Bone marrow (tissue), 2 donors: ENCODE measurements at places on chromosomes 7 and 10.

DNA sequence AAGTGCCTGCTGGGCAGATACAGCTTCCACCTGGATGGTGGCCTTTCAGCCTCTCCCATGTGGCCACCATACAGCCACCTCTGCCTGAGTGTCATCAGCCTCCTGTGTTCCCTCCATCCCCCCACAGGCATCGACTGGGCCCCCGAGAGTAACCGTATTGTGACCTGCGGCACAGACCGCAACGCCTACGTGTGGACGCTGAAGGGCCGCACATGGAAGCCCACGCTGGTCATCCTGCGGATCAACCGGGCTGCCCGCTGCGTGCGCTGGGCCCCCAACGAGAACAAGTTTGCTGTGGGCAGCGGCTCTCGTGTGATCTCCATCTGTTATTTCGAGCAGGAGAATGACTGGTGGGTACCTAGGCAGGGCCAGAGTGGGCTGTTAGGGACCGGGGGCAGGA, 13.4 kb downstream of the ARPC1B start:
- no peak for DNase-seq

DNA sequence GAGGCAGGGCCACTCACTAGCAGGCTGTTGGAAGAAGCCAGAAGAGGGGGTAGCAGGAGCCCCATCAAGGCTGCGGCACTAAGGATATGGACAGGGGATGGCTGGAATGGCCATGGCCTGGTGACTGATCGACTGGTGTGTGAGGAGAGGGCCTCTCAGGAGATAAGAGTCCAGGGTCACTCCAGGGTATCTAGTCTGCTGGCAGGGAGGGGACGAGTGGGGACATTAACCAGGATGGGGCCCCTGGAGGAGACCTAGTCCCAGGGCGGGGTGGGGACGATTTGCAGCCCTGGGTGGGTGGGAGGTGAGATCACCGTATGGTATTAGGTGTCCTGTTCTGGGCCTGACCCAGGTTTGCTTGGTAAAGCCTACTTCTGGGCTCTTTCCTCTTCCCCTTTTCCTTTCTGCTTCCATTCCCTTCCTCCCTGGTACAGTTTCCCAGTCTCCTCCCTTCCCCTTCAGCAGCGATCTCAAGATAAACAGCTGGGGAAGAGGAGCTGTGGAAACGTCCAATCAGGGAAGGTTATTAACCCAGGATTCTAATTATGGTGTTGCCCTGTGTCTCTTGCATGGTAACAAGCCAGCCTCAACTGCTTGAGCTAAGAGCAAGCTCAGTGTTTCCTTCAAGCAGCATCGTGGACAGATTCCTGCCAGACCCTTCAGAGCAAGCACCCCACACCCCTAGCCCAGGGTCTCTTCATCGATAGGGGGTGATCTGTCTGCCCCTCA, 233.2 kb downstream of the RPS24 start:
- no peak for DNase-seq

GRCh38 chr7:127587663-127588018, 570 bp upstream of the ARF5 start:
- DNase-seq: no peak

DNA sequence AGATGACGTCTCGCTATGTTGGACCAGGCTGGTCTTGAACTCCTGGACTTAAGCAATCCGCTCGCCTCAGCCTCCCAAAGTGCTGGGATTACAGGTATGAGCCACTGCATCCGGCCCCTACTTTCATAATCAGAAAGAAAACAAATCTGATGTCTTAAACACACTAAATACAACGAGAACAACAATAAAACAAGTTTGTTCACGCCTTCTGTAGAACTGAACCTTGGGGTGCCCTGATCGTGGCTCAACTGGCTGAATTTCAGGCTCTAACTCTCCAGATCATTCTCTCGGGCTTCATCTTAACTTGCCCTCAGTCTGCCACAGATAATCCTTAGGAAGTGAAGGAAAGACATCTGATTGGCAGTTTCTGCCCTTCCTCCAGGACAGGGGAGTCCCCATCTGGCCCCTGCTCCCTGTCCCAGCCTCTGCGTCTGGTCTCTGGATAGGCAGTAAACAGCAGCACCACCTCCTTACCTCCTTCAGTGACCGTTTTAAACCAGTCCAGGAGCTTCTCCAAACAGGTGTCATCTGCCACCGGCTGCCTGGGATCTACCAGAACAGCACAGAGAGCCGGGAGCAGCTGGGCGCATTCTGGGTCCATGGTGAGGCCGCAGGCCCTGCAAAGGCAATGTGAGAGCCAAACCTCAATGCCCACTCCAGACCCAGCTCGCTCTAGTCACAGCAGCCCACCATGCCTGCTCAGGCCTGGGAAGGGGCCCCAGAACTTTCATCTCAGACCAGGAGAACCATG, 1.3 kb downstream of the BRAT1 start:
- no peak for DNase-seq

DNA sequence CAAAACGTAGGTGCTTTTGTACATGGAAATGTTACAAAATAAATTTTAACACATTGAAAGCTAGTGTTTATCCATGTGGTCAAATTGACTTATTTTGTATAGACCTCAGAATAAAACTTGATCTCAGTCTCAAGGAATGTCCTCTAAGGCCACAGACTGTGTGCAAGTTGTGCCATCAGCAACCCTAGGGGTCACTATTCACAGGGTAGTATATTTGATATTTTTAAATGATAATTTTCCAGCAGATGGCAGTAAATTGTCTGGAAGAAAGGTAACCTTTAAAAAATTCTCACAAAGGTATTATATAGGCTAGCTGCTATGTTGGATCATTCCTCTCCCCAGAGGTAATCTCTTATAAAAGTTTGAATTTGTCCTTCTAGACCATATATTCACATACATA, 12.9 kb upstream of the SNX10 start:
- DNase-seq: no peak

GRCh38 chr10:1738950-1739349, 1.6 kb upstream of the ADARB2 start:
- no peak for DNase-seq
